Ovary (tissue), 10 donors: ENCODE measurements at places on chromosomes 12 and 14. TPM values are rescaled to one million over a fixed set of nuclear protein-coding genes. Genes with fewer than 3 reads are reported as not detected.
A peak's percentile ranks its signal among the peaks of the same experiment; 100 is the strongest.

DNA sequence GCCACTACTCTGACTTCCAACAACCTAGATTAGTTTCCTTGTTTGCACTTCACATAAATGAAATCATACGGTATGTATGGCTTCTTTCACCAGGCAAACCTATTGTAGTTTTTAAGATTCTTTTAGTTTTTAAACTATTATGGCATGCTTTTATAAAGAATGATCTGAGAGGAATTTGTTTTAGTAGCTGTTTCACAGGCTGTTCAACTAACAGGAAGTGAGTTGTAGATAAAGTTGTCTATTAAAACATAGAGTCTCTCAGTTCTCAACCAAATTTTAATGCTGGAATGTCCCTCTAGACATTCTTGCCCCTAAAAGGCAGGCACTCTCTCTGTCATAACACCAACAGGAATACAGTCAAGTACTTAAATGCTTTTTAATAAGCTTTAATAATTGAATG lies 102.7 kb upstream of the DACT1 start:
- peaks cover 4% of the 10 kb centered on the region for H3K4me1 ChIP-seq
- no peak overlapping the region for H3K4me3 ChIP-seq
- H3K36me3 ChIP-seq: no peaks in the 10 kb centered on the region
- H3K27ac ChIP-seq: peak overlapping the region; percentile 31

- peaks cover 8% of the 10 kb centered on the region for H3K4me1 ChIP-seq
- no peak overlapping the region for H3K4me3 ChIP-seq
- no peak for DNase-seq
- no peaks in the 10 kb centered on the region for H3K27me3 ChIP-seq
- no peaks in the 10 kb centered on the region for H3K36me3 ChIP-seq
Observed at GRCh38 chr12:8712572-8712971, 14.8 kb downstream of the RIMKLB start.

Gene KLRC3
- not detected for total RNA-seq

GRCh38 chr12:4056910-4057845 lies 184.0 kb upstream of the PARP11 start:
- H3K27ac ChIP-seq: no peak overlapping the region
- H3K36me3 ChIP-seq: no peaks in the 10 kb centered on the region
- no peak for DNase-seq
- H3K4me3 ChIP-seq: no peak overlapping the region
- H3K4me1 ChIP-seq: no peaks in the 10 kb centered on the region
- H3K27me3 ChIP-seq: no peaks in the 10 kb centered on the region

Gene MAPK1IP1L
- 75.6 TPM for total RNA-seq

GRCh38 chr14:33529787-33530757 lies 420.8 kb downstream of the EGLN3 start:
- H3K4me3 ChIP-seq: no peak overlapping the region
- H3K27ac ChIP-seq: no peak overlapping the region
- H3K27me3 ChIP-seq: no peaks in the 10 kb centered on the region
- no peak for DNase-seq
- H3K4me1 ChIP-seq: no peaks in the 10 kb centered on the region
- no peaks in the 10 kb centered on the region for H3K36me3 ChIP-seq

Gene P3H3
- total RNA-seq: 61.1 TPM

GRCh38 chr12:49147384-49147783 lies 16.2 kb upstream of the TUBA1B start:
- no peak for DNase-seq
- no peaks in the 10 kb centered on the region for H3K36me3 ChIP-seq
- H3K27me3 ChIP-seq: no peaks in the 10 kb centered on the region
- no peak overlapping the region for H3K27ac ChIP-seq

Gene SLC22A17
- 25.0 TPM for total RNA-seq

- H3K4me3 ChIP-seq: no peak overlapping the region
- H3K4me1 ChIP-seq: peaks cover 2% of the 10 kb centered on the region
- H3K27me3 ChIP-seq: no peaks in the 10 kb centered on the region
Observed at GRCh38 chr14:77557391-77557790, 58.8 kb upstream of the ISM2 start.

Gene OVCH1
- 0.48 TPM for total RNA-seq

Gene ANKRD33
- not detected for total RNA-seq

DNA sequence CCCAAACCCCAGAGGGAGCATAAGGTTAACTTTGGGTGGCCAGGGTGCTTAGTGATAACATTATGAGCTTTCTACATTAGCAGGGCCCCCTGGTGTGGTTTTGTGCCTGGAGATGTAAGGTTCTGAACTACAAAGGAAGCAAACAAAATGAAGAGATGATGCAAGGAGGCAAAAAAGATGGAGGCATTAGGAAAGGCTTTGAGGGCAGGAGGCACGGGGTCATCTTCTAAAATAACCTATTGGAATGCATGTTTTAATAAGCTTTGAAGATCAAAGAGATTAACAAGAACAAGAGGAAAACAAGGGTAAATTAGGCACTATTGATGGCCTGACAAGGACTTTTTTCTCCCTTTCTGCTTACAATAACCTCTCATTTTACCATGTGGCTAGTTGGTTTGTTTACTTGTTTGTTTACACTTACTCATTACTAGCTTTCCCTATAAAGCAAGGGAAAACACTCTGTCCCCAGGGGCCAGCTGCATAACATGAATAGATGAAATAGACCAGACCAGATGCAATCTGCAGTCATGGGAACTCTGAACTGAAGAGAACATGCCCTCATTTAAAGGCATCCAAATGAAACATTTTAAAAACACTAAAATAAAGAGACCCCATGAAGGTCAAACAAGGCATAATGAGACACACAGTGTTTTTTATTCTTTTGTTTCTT lies 390.3 kb downstream of the DIO2 start:
- DNase-seq: no peak
- no peaks in the 10 kb centered on the region for H3K4me1 ChIP-seq
- no peaks in the 10 kb centered on the region for H3K36me3 ChIP-seq

DNA sequence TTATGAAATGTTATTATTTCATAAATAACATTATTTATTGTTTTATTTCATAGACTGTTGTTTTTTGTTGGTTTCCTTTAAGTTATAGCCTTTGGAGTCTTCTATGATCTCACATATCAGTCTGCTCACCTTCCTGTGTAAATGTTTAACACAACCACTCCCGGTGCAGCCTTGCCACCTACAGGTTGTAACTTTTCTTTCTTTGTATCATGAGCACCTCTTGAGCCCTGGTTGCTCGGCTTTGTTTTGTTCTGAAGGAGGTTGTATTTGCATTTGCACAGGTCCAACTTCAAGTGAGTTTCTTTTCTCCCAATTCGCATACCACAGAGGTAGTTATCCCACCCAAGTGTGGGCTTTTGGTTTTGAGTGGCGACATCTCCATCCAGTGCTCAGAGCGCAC lies 121.4 kb downstream of the SLC15A4 start:
- H3K27me3 ChIP-seq: no peaks in the 10 kb centered on the region
- no peaks in the 10 kb centered on the region for H3K36me3 ChIP-seq
- no peak overlapping the region for H3K4me3 ChIP-seq
- H3K27ac ChIP-seq: no peak overlapping the region
- no peaks in the 10 kb centered on the region for H3K4me1 ChIP-seq

Gene NKX2-8
- not detected for total RNA-seq

- DNase-seq: no peak
- H3K27ac ChIP-seq: no peak overlapping the region
- H3K27me3 ChIP-seq: no peaks in the 10 kb centered on the region
- H3K36me3 ChIP-seq: no peaks in the 10 kb centered on the region
- no peak overlapping the region for H3K4me3 ChIP-seq
Observed at GRCh38 chr12:43226151-43226550, 325.9 kb downstream of the ADAMTS20 start.

DNA sequence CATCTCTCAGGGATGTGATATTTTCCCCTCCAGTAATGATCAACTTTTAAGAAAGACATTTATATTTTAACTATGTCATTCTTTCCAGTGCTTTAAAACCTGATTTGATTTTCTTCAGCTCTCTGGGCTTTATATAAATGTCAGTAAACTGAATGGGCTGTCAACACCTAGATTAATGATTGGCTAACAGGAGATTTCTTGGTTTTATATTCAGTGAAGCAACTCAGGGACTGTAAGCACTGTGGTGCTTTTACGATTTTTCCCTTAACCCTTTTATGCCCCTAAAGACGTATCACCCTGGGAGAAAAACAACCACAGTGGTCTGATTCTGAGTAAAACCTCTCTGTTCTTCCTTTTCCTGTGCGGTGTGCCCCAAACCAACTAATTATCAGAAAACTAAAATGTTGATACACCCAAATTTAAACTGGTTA lies 38.0 kb downstream of the PTGER2 start:
- no peaks in the 10 kb centered on the region for H3K27me3 ChIP-seq
- no peak overlapping the region for H3K27ac ChIP-seq
- H3K4me3 ChIP-seq: no peak overlapping the region
- peaks cover 7% of the 10 kb centered on the region for H3K4me1 ChIP-seq
- no peak for DNase-seq

GRCh38 chr12:25712169-25712568 lies 159.1 kb upstream of the LMNTD1 start:
- no peaks in the 10 kb centered on the region for H3K4me1 ChIP-seq
- H3K27ac ChIP-seq: no peak overlapping the region
- no peaks in the 10 kb centered on the region for H3K36me3 ChIP-seq
- H3K4me3 ChIP-seq: no peak overlapping the region
- no peak for DNase-seq

Gene MYO1H
- total RNA-seq: not detected

Gene P2RX7
- total RNA-seq: 6.1 TPM

- no peaks in the 10 kb centered on the region for H3K36me3 ChIP-seq
- DNase-seq: no peak
- H3K4me3 ChIP-seq: no peak overlapping the region
- H3K4me1 ChIP-seq: peaks cover 9% of the 10 kb centered on the region
- no peak overlapping the region for H3K27ac ChIP-seq
Observed at GRCh38 chr14:100115726-100116125, 43.7 kb downstream of the DEGS2 start.

Gene LBHD2
- total RNA-seq: 0.47 TPM

GRCh38 chr12:123160801-123161487 lies 10.1 kb upstream of the PITPNM2 start:
- DNase-seq: no peak
- no peaks in the 10 kb centered on the region for H3K4me1 ChIP-seq
- no peaks in the 10 kb centered on the region for H3K36me3 ChIP-seq
- no peak overlapping the region for H3K27ac ChIP-seq

DNA sequence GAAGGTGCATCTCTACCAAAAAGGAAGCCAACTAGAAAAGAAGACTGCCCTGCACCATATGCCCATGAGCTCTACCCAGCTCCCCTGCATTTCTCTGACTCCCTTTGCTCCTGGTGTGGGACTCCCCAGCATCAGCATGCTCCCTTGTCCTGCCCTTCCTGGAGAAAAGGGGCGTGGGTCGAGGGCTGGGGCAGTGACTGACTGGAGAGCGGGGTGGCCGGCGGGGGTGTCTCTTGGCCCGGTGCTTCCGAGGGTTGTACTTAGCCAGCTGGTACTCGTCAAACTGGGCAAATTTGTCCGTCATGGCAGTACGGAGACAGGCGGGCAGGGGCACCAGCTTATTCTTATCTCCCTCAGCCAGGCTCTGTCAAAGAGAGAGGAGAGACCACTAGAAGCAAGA lies 9.8 kb downstream of the TEP1 start:
- H3K36me3 ChIP-seq: no peaks in the 10 kb centered on the region
- no peaks in the 10 kb centered on the region for H3K27me3 ChIP-seq
- no peak overlapping the region for H3K4me3 ChIP-seq

GRCh38 chr12:87253157-87253556 lies 776.0 kb downstream of the C12orf50 start:
- no peak for DNase-seq
- H3K4me3 ChIP-seq: no peak overlapping the region
- H3K36me3 ChIP-seq: no peaks in the 10 kb centered on the region

Gene KRT78
- total RNA-seq: not detected

DNA sequence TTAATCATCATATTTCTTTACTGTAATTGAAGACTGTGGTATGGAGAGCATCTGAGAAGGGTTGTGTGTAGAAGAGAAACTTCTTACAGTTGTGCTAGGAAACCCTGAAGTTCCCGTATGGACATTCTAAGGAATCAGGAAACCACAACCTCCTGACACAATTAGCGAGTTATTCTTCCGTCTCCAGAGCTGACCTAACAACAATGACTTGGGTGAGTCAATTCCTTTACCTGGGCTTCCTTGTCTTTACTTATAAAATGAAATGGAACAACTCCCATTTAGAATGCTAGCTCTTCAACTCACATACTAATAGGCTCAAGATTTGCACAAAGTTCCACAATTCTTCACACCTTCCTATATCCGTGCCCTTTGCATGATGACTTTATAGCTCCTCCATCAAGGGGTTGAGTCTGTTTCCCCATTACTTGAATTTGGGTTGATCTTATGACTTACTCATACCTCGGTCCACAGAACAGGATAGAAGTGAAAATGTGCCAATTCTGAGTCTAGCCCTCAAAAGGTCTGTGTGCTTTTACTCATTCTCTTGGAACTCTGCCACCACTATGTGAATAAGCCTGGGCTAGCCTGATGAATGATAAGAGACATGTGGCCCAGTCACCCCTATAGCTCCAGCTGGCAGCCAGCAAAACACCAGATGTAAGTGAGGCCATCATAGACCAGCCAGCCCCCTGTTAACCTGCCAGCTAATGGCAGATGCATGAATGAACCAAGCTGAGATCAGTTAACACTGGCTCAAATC lies 459.4 kb downstream of the ETNK1 start:
- H3K36me3 ChIP-seq: no peaks in the 10 kb centered on the region
- H3K27ac ChIP-seq: no peak overlapping the region
- no peaks in the 10 kb centered on the region for H3K27me3 ChIP-seq
- H3K4me3 ChIP-seq: no peak overlapping the region
- H3K4me1 ChIP-seq: no peaks in the 10 kb centered on the region

DNA sequence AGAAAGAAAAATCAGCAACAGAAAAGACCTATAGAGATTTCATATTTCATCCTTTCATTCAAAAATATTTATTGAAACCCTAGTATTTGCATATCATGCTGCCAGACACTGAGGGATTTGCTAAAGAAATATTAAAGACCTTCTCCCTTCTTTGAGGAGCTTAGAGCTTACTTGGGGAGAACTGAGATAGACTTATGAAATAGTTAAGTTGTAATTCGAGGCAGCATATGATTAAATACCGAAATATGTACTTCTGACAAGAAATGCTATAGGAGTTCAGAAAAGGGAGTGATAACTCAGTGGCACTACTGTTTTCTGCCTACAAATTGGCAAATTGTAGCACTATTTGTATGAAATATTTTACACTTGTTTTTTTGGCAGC lies 59.1 kb downstream of the PLXNC1 start:
- peak overlapping the region; percentile 73 for H3K27ac ChIP-seq
- DNase-seq: no peak
- H3K4me1 ChIP-seq: peaks cover 20% of the 10 kb centered on the region

Gene TSPAN11
- 2.8 TPM for total RNA-seq

DNA sequence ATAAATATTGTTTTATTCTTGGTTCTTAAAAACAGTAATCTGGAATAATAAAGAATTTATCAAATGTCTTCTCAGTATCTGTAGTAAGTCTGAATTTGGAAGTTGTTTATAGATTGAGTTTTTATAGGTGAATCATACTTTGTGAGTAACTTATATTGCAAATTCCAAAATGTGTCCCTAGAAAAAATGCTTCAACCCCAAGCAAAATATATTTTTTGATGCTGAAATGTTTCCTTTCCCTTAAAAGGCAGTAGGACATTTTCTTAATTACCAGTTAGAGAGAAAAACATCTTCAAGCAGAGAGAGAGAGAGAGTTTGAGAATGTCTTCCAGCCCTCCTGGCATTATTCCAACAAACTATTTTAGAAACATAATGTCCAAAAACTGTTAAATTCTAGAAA lies 37.9 kb downstream of the PELI2 start:
- no peak overlapping the region for H3K27ac ChIP-seq
- no peak for DNase-seq
- H3K36me3 ChIP-seq: no peaks in the 10 kb centered on the region
- H3K4me3 ChIP-seq: no peak overlapping the region
- no peaks in the 10 kb centered on the region for H3K27me3 ChIP-seq
- H3K4me1 ChIP-seq: peaks cover 9% of the 10 kb centered on the region

- H3K27me3 ChIP-seq: no peaks in the 10 kb centered on the region
- no peaks in the 10 kb centered on the region for H3K36me3 ChIP-seq
- no peak overlapping the region for H3K4me3 ChIP-seq
- no peaks in the 10 kb centered on the region for H3K4me1 ChIP-seq
Observed at GRCh38 chr12:12461923-12462315, 100.7 kb downstream of the DUSP16 start.

Gene KCNC2
- not detected for total RNA-seq

Gene TRPV4
- total RNA-seq: 0.45 TPM

Gene CD163L1
- 0.32 TPM for total RNA-seq
